ENCODE measurements at places on chromosomes 2 and 18.

GRCh38 chr2:200026332-200027230 lies 71.2 kb downstream of the MAIP1 start:
- DNase-seq = no peak

- no peak for DNase-seq
Measured at GRCh38 chr18:5817816-5818215, 77.5 kb downstream of the TMEM200C start.

DNA sequence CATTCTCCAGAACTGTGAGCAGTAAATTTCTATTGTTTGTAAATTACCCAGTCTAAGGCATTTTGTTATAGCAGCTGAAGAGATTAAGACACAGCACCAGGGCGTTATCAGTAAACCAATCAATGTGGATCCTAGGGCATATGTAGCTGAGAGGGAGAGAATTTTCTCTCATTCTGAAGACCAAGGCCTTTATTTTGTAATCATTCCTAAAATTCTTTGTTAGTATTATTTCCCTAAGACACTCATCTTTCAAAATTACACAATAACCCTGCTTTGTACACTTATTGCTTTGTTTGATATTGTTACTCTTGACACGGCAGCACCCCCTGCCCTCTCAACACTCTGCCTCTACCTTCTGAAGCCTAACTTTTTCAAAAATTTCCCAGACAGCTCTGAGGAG lies 419.1 kb downstream of the SLC4A3 start:
- no peak for DNase-seq

DNA sequence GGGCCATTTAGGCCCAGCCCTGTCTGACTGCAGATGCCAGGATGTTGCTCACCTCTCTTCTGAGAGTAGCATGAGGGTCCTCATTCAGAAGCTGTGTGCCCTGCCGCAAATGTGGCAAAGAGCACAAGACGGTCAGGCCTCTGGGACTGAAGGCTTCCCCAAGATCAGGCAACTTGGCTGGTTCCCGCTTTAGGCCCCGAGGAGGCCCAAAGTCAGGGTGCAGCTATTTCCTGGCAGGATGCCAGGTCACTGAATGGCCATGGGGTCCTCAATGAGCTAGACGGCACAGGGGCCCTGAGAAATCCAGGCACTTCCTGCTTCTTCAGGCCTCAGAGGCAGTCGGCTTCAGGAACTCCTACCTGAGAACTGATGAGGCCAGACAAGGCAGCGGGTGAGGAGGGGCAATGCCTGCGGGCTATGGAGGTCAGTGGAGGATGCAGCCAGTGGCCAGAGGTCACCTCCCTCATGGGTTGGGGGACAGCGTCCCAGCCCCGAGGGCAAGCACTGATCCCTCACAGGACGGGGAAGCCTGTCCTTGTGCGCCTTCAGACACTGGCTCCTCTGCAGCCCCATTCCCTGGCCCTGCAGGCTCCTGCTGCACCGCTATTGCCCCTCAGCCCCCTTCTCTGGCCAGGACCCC lies 44.9 kb downstream of the LMAN2L start:
- DNase-seq = no peak

GRCh38 chr2:204207866-204208265 lies 271.3 kb downstream of the ICOS start:
- no peak for DNase-seq

DNA sequence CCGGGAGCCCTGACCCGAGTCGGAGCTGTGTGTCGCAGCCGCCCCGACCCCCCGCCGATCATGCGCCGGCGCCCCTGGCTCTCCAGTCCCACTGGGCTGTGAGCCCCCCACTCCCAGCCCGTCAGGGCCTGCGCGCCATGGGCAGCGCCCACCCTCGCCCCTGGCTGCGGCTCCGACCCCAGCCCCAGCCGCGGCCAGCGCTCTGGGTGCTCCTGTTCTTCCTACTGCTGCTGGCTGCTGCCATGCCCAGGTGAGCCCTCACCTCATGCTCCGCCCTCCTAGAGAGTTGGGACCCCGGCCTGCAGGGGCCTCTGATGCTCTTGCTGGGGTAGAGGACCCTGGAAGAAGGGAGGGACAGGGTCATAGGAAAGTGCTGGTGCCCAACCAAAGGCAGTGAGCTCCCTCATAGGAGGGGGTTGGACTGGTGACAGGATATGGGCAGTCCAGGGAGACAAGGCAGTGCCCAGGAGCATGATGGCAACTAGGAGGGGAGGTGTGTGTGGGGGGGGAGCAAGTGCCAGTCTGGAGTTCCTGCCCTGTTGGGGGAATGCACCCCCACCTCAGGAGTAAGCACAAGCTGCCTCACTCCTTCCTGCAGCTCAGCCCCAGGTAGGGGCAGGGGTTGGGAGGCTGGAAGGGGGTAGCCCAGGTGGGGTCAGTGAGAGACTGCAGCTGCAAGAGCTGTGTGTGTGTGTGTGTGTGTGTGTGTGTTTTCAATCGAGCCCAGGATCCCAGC lies 375 bp downstream of the WNT10A start:
- DNase-seq = no peak

GRCh38 chr2:128269063-128269989 lies 49.3 kb downstream of the HS6ST1 start:
- no peak for DNase-seq

DNA sequence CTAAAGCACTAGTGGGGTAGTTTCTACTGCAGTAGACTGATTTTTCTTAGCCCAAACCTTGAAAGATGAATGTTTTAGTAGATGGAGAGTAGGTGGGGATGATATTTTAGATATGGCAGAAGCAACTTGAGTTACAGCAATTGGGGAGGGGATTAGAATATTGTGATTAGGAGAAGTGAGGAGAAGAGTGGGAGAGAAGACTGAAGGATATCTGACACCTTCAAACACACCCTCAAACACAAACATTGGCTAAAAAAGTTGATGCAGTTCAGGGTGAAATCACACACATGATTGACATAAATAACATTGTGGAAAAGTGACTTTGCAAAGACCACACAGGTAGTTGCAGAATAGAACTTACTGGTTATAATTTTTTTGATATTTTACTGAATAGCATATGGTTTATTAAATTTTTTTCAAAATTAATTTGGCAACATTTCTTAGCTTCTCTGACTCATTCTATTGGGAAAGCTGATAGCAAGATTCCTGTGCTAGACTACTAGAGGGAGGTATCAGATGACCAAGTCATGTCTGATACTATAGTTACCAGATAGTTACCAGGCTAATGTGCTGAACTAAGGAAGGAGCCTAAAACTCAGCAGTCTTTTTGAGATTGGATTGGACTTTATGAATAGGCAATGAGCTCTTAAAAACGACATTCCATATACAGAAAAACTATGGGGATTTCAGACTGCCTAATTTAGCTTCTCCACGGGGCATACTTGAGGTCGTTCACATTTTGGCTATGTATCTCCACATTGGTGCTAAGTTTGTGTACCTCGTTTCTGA lies 73.0 kb downstream of the ACTR3 start:
- no peak for DNase-seq

GRCh38 chr2:172448544-172449267 lies 21.3 kb downstream of the ITGA6 start:
- no peak for DNase-seq

GRCh38 chr2:182031956-182032355 lies 46.3 kb downstream of the PPP1R1C start:
- no peak for DNase-seq

DNA sequence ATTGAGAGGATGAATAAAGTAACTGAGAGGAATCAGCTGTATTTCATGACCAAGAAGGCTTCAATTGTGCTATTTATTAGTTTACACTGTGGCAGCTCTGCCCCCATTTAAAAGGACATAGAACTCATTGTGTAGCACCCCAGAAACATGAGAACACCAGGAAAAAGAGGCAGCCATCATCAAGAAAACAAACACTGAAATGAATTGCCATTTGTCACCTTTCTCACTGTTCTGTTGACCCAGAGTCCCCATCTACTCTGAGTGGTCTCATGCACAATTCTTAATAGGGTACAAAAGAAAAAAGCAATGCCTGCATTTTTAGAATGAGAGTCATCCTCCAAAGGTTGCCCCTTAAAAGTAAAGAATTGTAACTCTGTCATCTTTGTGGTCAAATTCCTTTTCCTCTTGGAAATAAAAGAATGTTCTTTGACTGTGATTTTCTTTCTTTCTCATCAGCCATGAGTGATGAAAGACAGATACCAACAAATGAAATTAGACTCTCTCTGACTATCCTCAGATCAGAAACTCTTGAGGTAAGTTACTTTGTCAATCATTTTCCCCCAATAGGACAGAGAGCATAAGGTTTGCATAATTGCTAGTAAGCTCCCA lies 1941.9 kb upstream of the PIK3C3 start:
- peak; percentile 3 for DNase-seq

DNA sequence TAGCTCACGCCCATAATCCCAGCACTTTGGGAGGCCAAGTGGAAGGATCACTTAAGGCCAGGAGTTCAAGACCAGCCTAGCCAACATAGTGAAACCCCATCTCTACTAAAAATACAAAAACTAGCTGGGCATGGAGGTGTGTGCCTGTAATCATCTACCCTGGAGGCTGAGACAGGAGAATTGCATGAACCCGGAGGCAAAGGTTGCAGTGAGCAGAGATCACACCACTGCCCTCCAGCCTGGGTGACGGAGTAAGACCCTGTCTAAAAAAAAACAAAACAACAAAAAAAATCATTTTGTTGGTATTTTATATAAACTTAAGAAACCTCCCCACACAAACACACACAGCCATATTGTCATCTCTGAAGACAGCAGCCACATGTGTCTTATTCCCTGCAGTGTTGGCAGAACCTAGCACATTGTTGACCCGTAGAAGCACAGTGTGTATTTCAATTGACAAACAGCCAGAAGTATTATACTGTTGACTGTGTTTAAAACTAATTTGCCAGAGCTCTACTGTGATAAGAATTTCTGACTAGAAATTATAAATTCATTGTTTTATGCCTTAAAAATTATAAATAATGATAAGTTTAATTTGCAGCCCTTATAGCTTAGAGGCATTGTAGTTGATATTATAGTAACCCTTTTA lies 68.1 kb downstream of the DNAJC10 start:
- DNase-seq = no peak

DNA sequence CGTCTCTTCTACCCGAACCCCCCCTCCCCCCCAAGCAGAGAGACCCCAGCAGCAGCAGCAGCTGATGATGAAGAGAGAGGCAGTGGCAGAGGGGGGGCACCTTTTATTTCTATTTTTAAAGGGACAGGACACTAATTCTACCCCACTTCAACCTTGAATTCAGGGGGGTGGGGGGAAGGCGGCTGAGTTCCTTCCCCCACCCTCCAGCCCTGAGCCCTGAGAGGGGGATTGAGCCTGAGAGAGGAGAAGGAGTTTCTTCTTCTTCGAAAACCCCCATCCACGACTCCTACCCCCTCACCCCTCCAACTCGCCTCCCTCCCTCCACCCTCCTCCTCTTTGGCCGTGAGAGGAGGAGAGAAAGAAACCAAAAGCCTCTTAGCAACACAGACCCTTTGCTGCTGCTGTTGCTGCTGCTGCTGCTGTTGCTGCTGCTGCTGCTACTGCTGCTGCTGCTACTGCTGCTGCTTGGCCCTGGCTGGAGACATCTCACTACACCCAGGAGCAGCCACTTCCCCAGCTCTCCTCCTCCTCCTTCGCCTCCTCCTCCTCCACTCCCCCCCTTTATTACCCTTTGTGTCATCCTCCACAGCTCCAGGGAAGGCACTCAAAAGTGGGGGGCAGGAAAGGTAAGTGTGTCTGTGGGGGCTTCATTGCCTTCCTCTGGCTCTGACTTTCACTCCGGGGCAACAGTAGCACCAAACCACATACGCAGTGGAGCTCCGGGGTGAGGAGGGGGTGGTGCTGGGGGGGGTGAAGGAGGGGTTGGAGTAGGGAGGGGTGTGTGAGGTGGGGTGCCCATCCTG lies at the start of gene MBD5:
TSS of gene MBD5 (plus strand) at position 33 of the 803 bp plus-strand sequence.
- DNase-seq = no peak

DNA sequence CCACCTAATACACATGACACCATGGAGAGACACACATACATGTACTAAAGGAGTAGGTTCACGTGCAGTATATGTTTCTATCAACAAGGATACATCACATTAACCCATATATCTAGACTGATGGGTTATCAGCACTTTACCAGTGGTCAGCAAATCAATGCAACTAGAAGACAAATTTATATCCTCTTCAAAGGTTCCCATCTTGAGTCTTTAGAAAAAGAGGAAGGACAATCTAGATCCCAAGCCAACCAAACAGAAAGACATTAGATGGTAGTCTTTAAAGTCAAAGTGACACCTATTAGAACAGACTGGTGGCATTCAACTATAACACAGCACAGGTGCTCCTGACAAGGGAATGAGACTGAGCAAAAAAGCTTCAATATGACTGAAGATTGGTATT lies 13.8 kb upstream of the SERTAD2 start:
- no peak for DNase-seq

DNA sequence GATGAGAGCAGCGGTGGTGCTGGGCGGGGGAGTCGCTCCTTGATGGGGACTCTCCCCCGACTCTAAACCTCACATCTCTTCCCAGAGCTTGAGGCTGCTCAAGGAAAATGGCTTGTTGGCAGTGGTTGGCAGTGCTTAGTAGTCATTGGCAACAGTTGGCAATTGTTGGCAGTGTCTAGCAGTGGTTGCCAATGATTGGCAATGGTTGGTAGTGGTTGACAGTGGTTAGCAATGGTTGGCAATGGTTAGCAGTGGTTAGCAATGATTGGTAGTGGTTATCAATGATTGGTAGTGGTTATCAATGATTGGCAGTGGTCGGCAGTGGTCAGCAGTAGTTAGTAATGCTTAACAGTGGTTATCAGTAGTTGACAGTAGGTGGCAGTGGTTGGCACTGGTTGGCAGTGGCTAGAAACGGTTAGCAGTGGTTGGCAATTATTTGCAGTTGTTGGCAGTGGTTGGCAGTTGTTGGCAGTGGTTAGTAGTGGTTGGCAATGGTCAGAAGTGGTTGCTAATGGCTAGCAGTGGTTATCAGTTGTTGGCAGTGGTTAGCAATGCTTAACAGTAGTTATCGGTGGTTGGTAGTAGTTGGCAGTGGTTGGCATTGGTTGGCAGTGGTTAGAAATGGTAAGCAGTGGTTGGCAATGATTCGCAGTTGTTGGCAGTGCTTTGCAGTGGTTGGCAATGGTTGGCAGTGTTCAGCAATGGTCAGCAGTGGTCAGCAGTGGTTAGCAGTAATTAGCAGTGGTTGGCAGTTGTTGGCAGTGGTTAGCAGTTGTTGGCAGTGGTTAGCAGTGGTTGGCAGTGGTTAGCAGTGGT lies 85.4 kb upstream of the OTOS start:
- DNase-seq = no peak
